COR-L47 (cell line): ENCODE measurements at places on chromosomes 6 and 20.
A peak's percentile ranks its signal among the peaks of the same experiment; 100 is the strongest.

GRCh38 chr20:51322164-51322707, 220.3 kb downstream of the NFATC2 start:
- no peak for DNase-seq

DNA sequence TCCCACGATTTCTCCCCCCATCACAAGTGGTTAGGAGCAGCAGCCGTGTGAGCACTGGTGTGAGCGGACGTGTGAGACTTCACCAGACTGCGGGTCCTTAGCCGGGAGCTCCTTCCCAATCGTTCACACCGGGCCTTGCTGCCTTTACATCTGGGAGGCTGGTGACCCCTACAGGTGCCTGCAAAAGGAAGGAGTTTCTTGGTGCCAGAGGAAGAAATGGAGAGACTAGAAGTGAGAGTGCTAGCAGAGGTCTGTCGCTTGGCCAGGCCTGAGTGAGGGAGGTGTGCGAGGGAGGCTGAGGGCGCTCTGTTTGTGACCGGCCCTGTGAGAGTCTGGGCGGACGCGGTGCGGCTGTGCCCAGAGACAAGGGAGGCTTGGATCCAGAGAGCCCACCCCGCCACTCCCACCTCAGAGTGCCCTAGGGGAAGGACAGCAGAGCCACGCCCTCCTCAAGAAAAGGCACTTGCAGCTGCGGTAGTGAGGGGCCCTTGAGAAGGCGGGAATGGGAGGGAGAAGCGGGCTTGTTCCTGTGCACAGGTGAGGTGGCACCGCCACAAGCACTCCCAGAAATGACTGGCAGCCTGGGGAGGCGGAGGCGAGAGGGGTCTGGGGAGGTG, 10.0 kb upstream of the ARMC2 start:
- no peak for DNase-seq

DNA sequence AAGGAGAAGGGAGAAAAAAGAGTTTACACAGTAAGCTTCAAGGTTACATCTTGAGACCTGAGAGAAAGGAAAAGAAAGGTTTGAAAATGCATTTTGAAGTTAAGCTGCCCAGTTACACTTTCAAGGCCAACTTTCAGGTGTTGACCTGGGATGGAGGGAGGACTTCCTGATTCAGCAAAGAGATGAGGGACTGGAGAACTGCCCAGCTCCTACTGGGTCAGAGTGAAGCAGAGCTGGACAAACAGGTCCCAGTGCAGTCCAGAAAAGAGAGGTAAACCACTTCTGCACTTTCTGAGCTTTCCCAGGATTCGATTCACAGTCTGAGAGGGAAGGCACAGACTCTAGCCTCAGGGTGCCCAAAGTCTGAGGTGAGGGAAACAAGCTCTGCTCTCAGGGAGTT, 6.0 kb upstream of the TJAP1 start:
- no peak for DNase-seq

- DNase-seq, result no peak
Observed at GRCh38 chr20:16666272-16666671, 63.6 kb upstream of the SNRPB2 start.

- DNase-seq, result no peak
Observed at GRCh38 chr6:148307405-148307804, 35.2 kb upstream of the SASH1 start.

DNA sequence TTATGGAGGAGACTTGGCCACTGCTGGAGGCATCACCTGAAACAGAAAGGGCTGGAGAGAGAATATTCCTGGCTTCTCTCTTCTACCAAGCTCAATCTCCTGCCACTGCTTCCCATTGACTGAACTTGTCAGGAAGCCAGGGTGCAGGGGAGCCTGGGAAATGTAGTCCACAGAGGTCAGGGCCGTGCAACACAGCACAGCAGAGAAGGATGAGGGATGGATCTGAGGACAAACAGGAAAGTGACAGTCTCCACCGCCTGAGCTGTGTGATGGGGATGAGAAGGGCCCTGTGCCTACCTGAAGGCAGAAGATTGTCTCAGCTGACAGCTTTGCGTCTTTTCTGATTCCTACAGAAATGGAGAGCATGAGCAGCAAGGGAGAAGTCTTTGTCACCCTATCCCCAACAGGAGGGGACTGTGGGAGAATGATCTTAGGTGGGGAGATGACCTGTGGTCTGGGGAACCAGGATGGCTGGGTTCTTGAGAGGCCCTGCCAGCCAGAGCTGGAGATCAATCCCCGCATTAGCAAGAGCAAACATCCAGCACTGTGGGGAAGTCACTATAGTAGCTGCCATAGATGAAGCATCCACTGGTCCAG, 114.2 kb downstream of the SNX5 start:
- DNase-seq, result no peak

DNA sequence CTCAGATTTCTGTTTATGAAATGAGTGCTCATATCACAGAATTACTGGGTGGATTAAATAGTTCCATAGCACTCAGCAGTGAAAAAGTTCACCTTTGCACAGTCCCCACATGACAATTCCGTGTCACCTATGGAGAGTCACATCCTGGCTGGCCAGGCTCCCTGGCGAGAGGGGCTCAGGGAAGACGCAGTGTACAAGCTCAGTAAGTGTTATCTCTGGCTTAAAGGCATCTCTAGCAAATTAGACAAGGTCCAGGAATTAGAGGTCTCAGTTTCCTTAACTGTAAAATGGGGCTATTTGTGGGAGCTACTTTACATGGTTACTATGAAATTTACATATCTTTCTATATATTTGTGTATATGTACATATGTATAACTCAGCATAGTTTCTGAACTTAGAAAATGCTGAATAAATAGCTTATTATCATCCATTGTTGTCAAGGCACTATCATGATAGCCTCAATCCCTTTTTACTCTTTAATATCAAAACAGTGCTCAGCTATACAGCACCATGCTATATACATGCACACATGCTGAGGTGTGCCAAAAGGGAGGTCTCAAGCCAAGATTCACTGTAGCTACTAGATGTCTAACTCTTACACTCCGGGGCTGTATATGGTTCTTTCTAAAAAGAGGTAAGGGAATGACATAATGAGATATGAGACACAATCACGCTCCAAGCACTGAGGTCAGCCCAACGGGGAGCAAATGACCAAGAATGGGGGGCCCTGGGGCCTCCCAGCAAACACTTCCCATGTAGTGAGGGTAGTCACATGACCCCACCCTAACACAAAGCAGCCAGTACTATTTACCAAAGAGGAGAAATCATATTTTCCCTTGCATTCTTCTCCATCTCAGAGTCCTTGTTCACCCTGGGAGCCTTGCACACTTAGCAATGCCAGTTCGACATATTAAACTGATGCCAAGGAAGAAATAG, 59.4 kb downstream of the SLC22A23 start:
- no peak for DNase-seq

DNA sequence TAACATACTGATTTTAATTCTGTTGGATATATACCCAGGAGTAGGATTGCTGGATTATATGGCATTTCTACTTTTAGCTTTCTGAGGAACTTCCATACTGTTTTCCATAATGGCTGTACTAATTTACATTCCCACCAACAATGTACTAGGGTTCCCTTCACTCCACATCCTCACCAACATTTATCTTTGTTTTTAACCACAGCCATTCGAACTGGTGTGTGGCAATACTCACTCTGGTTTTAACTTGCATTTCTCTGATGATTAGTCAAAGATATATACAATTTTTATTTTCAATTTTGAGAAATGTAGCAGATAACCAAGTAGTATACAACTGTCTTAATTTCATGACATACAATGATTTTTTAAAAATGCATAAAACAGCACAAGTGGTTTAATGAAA, 30.3 kb upstream of the ADGRG6 start:
- no peak for DNase-seq

DNA sequence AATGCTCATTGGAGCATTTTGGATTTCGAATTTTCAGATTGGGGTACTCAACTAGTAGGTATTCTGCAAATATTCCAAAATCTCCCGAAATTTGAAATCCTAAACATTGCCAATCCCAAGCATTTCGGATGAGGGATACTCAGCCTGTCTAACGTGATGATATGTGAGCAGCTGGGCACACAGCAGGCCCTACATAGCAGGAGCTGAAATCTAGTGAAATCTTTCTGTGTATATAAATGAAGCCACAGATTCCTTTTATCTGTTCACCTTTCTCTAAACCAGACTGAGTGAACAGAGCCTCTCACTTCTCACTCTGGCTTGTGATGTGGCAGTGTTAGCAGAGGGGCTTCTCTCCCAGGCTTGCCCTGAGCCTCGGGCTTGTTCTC, 17.8 kb downstream of the STX16 start:
- DNase-seq, result no peak

- DNase-seq, result no peak
Observed at GRCh38 chr6:147604373-147604772, 95.9 kb downstream of the SAMD5 start.

GRCh38 chr20:45406260-45407066, 1.6 kb upstream of the DBNDD2 start:
- DNase-seq, result peak; percentile 43

DNA sequence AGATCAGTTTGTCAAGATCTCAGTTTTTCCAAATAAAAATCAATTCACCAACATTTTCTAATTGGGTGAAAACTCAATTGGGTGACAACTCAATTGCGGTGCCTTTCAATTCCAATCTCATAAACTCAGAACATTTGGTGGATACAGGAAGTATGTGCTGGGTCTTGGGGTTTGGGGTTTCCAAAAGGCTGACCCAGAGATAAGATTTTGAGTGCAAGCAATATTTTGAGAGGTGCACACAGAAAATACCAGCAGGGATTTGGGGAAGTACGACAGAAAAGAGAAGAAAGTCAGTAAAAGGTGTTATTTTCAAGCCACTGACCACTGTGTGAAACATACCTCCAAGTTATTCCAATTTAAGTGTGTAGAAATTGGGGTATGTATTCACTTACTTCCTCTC, 258.0 kb downstream of the PHACTR1 start:
- no peak for DNase-seq
